Activated T-cell treated with anti-CD3 and anti-CD28 coated beads, Interleukin-2, amount 50 U/mL, for 4 hours (primary cell): ENCODE measurements at places on chromosomes 7 and 10.

GRCh38 chr10:43090188-43090587, 13.3 kb downstream of the RET start:
- no peak for DNase-seq

- DNase-seq: no peak
These were observed 8.6 kb downstream of the TRIM56 start for GRCh38 chr7:101093906-101094305.

DNA sequence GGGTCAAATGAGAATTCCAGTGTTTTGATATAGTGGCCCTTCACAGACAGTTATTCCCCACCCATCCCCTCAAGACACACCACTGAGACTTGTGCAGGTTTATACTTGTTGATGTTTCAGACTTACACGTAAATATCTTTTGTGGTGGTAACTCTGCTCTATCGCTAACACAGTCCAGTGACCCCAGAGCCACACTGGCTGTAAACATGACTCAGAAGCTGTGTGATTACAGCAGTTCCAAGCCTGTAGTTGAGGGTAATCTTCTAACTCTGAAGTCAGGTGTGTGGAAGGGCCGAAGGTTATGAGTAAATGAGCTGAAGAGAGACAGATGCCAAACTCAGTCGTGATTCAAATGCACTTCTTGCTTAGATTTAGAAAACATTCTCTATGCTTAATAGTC, 19.4 kb downstream of the NOBOX start:
- no peak for DNase-seq

DNA sequence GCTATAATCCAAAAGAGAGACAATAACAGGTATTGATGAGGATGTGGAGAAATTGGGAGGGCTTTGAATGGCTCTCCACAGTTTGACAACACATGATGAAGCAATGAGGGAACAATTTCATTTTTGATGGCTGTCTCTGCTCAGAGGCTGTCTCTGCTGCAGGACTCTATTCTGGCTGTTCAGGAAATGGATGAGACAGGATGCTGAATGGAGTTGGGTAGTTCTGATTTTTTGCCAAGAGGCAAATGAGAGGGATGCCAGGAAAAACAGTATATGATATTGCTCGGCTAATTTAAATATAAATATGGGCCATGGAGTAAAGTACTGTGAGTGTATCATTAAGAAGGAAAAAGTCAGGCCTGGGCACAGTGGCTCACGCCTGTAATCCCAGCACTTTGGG, 16.8 kb downstream of the APBB1IP start:
- no peak for DNase-seq

DNA sequence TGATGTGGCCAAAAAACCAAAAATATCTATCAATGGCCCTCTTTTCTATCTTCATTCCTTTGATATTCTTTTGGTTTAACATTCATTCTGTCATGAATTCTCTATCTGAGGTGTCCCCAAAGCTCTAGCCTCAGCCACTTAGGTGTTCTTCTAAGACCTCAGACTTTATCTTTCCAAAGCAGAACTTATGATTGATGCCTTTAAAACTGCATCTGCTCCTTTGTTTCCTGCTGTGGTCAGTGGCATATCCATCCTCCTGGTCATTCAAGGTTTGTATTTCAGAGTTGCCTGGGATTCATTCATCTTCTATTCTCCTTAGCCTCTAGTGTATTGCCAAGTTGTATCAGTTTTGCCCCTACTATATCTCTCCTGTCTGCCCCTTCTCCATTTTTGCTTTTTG, 30.6 kb downstream of the FHIP2A start:
- no peak for DNase-seq

DNA sequence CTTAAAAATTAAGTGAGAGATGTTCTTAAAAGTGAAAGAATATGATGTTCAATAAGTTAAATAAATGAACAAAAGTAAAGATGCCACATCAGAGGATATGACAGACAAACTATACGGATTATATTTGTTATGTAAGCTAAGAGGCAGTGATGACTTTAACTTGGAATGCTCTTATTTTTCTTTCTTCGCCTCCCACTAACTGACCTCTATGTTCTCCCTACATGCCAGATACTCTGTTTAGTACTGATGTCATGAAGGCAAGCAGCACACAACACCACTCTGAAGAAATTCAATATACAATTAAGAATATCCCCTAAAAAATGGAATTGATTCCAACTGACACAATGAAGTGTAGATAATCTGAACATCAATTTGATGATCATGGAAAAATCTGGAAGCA, 223.4 kb downstream of the DOCK4 start:
- no peak for DNase-seq

DNA sequence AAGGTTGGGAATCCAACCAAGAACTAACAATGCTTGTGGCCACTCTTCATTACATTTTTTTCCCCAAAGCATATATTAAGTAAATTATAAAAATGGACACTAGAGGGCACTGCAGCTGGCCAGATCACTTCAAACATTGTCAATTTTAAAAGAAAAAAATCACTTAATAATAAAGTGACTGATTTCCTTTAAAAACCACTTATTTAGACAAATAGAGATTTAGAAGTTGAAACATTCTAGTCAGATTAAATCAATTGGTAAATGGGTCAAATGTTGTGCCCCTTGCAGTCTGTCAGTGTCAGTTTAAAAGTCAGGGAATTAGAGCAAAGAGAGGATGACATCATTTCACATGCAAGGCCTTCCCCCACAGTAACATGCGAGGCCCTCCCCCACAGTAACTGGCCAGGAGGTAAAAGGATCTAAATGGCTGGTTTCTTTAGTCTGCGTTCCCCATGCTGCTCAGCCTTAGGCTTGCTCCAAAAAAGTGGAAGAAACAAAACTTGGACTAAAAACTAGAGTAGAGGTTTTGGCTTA, 177.9 kb downstream of the SKAP2 start:
- no peak for DNase-seq

GRCh38 chr10:59672150-59672875, 37.3 kb downstream of the SLC16A9 start:
- no peak for DNase-seq

- DNase-seq: no peak
These were observed 10.6 kb downstream of the ZFAND2A start for GRCh38 chr7:1149351-1149794.

- DNase-seq: no peak
These were observed 92.9 kb downstream of the PLXDC2 start for GRCh38 chr10:19908991-19909696.

- DNase-seq: no peak
These were observed 91.2 kb downstream of the OTUD1 start for GRCh38 chr10:23530079-23530478.

DNA sequence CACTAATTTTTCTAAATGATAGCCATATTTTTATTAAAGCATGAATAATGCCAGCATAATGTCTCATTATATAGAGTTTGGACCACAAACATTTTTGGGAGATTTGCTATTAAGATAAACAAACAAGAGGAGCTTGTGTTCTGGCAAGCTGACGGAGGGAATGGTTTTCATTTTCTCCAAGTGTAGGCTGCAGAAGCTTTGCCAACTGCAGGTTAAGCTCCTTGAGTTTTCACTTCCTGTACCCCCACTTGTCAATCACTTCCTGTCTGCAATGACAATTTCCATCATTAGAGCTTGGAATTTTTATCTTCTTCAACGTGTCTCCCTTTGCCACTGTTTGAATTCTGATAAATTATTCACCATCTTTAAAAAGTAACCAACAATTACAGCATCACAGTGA, 13.4 kb downstream of the EBF3 start:
- DNase-seq: no peak

DNA sequence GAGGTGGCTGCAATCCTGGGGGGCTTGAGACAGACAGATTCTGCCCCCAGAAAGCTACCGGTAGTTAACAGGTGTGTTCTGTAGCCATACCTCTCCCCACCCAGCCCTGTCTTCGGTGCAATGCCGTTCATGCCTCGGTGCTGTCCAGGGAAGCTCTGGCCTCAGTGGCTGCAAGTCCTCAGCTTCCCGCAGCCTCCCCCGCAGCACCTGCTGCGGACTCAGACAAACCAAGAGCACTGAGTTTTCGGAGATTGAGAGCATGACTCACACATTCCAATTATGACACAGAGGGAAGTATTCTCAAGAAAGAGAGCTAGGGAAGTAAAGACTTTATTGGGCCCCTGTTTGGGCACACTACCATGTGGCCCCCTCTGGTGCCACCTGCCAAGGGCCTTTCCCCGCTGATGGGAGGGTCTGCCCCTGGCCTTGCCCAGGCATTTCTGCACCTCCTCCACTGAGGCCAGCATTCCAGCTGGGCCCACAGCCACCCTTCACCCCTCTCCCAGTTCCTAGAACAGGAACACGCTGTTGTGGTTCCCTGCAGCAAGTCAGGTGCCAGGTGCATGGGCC, 30.2 kb upstream of the EZH2 start:
- peak; percentile 36 for DNase-seq

DNA sequence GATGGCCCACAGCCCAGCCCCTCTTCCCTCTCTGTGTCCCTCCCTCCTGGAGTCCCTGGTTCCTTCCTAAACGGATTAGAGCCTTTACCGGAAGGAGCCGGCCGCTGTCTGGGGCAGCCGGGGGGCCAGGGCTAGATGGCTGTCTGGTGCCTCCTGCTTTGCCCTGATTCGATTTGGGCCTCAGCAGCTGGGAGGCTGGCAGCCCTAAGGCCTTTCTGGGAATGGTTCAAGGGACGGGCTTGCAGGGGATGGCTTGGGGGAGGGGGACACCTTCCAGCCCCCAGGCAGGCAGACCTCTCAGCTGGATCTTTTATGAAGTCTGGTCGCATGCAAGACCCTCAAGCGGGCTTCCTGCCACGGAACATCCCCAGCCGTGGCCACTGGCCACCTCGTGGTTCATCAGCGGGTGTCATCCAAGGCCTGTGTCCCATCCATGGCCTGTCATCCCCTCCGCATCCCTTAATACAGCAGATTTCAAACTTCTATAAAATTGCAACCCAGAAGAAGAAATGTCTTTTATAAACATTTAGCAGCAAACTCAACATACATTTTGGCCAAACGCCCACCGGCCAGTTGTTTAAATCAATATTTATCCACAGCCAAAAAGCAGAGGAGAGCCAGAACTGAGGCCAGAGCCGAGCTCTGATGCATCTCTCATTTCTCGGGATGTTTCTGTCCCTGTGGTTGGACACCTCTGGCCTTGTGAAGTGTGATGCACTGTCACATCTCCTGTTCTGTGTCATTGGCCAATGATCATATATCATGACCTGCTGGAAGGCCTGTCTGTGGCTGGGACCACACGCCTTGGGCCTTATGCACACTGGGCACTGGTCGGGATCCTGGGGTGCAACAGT, 52.0 kb downstream of the GTF2IRD1 start:
- no peak for DNase-seq

GRCh38 chr10:62373995-62374861, at the start of gene ZNF365:
ZNF365 (plus strand) TSS chr10:62374369; CDS start chr10:62376194, 1,825 bp downstream.
- peak; percentile 13 for DNase-seq

- DNase-seq: no peak
These were observed at the start of gene CHRM2 for GRCh38 chr7:136868496-136869000. CHRM2 (plus strand) TSS chr7:136868652; CDS start chr7:137014866, 146,214 bp downstream.

GRCh38 chr7:102111061-102112041, 175.3 kb upstream of the SH2B2 start:
- no peak for DNase-seq

GRCh38 chr7:81666209-81666608, 103.6 kb downstream of the HGF start:
- DNase-seq: no peak

GRCh38 chr7:43769791-43770465, 11.4 kb downstream of the BLVRA start:
- no peak for DNase-seq

- no peak for DNase-seq
These were observed 118.2 kb downstream of the ANK3 start for GRCh38 chr10:60271319-60272040.

- DNase-seq: no peak
These were observed 62.7 kb downstream of the NOC3L start for GRCh38 chr10:94300042-94300441.

GRCh38 chr10:82221056-82221455, 346.1 kb downstream of the NRG3 start:
- DNase-seq: no peak

- DNase-seq: no peak
These were observed 119.0 kb downstream of the LMBR1 start for GRCh38 chr7:156773966-156774365.

DNA sequence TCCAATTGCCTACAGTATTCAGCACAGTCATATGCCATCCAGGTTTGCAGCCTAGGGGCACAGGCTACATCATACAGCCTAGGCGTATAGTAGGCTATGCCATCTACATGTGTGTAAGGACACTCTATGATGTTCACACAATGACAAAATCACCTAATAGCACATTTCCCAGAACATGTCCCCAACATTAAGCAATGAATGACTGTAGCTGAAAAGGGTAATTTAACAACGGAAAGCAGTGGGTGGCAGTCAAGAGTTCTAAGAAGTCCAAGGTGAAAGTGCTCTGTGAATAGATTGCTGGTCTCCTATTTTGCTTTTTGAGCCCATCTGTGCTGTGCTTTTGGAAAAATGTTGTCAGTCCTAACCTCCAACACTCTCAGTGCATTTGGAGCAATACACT, 162.6 kb downstream of the KLF6 start:
- no peak for DNase-seq

DNA sequence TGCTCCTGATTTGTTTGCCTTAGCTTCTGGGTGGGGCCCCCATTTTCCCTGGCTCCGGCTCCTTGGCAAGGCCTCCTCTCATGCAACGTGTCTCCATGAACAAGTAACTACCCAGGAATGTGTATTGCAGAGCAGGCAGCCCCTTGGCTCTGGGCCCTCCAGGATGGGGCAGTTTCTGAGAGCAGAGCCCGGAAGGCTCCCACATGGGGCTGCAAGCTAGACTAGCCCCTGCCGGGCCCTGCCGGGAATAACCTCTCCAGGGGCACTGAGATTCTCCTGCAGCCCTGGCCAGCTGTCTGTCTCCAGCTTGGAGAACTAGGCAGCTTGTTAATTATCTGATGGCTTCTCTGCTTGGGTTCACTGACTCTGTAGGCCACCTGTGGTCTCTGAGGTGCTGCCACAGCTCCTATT, 184.0 kb upstream of the INHBA start:
- DNase-seq: no peak

- DNase-seq: no peak
These were observed 10.9 kb downstream of the JAKMIP3 start for GRCh38 chr10:132076578-132077081.

DNA sequence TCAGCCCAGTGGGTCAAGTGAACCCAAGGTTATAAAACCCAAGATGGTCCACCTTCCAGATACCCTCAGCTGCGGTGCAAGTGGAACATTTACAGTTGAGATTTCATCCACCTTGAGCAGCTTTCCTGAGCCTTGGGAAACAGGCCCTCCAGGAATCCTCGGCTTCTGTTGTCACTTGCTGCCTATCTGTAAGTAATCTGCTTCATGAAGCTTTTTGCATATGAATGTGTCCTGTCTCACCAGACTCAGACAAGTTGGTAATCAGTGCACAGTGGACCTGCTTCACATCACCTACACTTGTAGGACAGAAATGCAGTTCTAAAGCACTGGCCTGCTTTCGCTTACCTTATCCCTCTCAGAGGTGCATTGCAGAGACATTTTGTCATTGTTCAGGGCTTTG, 80.3 kb downstream of the FAM185A start:
- no peak for DNase-seq

- DNase-seq: no peak
These were observed 222.1 kb downstream of the GLI3 start for GRCh38 chr7:42014625-42015618.

DNA sequence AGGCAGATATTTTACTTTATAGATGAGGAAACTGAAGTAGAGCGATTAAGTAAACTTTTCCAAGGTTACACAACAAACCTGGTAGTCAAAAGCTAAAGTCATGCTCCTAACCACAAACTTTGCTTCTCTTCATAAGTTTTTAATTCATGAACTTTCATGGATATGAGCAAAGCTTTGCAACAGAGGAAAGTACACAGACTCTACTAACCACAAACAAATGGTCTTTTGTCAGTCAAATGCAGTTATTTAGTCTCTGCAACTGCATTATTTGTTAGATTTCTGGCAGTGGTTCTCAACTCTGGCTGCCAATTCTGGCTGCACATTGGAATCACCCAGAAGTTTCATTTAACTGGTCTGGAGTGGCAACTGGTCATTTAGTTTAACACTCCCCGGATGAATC, 140.6 kb upstream of the TMEM168 start:
- no peak for DNase-seq
